ENCODE measurements at places on chromosomes 5 and 9. TPM values are rescaled to one million over a fixed set of nuclear protein-coding genes. Genes with fewer than 3 reads are reported as not detected.

DNA sequence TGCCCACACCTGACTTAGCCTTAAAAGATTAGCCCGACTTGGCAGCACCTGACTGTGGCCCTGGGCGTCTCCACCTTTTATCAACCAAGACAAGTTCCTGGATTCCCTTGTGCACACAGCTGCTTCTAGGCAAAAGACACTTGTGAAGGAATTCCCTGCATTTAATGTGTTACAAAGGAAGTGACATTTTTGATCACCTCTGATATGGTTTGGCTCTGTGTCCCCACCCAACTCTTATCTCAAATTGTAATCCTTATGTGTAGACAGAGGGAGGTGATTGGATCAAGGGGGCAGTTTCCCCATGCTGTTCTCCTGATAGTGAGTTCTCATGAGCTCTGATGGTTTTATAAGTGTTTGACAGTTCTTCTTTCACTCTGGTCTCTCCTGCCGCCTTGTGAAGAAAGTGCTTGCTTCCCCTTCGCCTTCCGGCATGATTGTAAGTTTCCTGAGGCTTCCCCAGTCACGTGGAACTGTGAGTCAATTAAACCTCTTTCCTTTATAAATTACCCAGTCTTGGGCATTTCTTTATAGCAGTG, 2.6 kb upstream of the CPEB4 start:
- DNase-seq: no peak
- H3K36me3 ChIP-seq: no peaks in the 10 kb centered on the region
- H3K4me3 ChIP-seq: no peak overlapping the region
- H3K27me3 ChIP-seq: no peaks in the 10 kb centered on the region

DNA sequence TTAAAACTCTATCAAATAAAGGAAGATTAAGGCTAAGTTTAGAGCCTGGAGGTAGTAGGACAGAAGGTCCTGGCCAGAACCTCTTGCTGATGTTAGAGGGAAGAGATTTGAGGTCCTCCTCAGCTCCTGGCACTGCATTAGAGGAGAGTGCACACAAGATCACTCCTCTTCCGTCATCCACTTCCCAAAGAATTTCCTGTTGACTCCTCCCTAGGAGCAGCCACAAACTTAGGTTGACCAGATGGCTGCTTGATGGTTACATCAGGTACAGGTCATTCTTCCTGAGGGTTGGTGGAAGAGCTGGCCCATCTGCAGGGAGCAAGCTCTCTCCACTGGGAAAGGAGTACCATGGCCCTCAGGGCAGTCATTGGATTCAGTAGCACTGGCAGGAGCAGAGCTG, 93.9 kb upstream of the IL33 start:
- H3K4me1 ChIP-seq: no peaks in the 10 kb centered on the region
- no peak overlapping the region for H3K27ac ChIP-seq
- H3K27me3 ChIP-seq: no peaks in the 10 kb centered on the region
- DNase-seq: no peak
- H3K36me3 ChIP-seq: no peaks in the 10 kb centered on the region

DNA sequence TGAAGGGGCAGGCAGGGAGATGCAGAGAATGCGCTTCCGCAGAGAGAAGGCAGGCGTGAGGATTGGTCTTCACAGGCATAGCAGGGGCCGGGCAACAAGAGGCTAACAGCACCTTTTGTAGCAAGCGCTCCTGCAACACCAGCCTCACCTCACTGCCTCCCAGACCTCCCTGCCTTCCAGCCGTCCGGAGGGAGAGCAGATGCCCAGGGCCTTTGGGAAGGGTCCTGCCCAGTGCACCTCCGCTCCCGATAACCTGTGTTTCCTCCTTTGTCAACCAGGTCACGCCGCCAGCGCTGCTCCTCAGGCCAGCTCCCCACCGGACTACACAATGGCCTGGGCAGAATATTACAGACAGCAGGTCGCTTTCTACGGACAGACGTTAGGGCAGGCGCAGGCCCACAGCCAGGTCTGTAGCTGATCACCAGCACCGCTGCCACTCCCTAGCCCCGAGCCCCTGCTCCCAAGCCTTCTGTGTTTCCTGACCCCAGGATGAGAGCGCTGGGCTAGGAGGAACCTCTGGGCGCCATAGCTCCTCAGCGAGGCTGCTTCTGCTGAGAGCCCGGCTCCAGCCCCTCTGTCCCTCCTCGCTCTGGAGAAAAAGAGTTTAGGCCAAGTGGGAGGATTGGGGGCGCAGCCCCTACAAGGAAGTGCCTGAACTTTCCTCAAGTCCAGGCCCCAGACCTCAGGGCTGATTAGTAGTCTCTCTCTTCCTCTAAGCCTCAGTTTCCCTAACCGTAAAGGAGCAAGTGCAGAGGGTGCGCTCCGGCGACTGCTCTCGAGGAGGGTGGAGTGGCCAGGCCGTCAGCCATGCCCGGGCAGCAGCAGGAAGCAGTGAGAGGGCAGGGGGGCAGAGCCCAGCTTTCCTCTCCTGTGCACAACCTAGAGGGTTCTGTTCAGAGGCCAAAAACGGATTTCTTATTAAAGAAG, 28.4 kb upstream of the PRDM12 start:
- H3K4me1 ChIP-seq: no peaks in the 10 kb centered on the region
- peak; percentile 58 for DNase-seq
- H3K27ac ChIP-seq: no peak overlapping the region

PCDHA10 gene
- 0.42 TPM for total RNA-seq

DNA sequence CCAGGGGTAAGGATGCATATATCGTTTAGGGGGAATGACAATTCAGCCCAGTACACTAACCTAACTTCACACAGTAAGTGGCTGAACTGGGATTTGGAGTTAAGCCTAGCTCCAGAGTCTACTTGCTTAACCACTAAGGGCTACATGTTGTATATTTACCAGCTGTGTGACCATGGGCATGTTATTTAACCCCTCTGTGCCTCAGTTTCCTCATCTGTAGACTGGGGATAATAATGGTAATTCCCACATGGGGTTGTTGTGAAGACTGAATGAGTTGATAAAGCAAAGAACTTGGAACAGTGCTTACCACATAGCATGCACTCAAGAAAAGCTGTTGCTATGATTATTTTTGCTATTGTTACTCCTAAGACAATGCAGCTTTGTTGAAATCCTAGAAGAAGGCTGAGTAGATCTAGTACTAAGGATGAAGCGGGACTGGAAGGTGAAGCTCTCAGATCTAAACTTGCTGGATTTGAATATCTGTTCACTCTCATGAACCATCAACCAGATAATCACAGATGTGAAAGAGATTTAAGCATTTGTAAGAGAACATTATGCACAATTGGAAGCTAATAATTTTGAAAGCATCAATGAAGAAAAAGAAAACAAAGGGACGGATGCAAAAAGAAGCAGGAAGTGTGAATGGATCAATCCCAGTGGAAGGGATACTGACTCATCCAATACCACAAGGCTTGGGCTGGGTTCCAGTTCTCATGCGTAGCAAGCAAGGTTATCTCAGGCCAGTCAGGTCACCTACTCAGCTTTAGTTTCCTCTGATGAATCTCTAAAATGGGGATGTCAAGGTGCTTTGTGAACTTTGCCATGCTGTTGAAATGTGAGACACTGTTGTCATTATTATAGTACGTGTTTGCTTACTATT, 78.5 kb upstream of the TBC1D2 start:
- no peak overlapping the region for H3K27ac ChIP-seq
- H3K27me3 ChIP-seq: no peaks in the 10 kb centered on the region
- H3K4me1 ChIP-seq: no peaks in the 10 kb centered on the region
- no peak overlapping the region for H3K4me3 ChIP-seq
- H3K36me3 ChIP-seq: no peaks in the 10 kb centered on the region

DNA sequence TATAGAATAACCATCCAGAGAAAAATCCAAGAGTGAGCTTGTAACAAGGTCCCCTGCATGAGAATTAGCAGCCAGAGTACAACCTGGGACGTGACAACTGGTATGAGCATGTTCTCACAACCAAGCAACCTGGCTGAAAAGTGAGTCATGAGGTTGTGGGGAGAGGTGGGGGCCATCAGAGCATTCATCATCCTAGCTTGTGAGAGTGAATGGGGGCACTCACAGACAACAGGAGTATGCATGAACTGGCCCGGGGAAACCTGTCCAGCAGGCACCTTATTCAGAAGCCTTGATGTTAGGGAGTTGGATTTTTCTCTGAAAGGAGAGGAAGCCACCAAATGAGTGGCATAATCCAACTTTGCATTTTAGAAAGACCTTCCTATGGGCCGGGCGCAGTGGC, 113.0 kb downstream of the FRMD3 start:
- H3K36me3 ChIP-seq: no peaks in the 10 kb centered on the region
- no peak overlapping the region for H3K4me3 ChIP-seq
- H3K27me3 ChIP-seq: no peaks in the 10 kb centered on the region
- no peak for DNase-seq

DNA sequence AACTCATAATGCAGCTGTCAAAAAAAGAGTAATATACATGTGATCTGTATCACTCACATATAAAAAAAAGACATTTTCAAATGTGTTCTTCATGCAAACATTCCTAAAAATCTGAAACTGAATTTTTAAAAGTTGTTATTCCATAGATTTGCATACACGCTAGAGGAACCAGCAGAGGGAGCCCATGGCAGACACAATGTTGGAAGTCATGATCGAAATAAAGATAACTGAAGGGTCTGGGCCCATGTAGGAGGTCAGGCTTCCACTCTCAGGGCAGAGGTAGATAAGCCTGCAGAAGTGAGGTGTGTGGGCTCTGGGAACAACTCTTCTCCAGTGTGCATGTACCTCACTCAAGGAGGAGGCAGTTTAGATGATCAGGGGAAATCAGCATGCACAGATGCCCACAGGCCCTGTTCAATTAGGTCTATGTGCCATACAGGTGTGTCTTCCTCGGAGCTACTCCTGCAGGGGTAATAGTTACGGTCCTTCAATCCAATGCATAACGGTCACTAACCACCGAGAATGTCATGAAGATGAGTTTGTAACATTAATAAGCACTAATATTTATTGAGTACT, 208.6 kb downstream of the EPB41L4A start:
- H3K27ac ChIP-seq: no peak overlapping the region
- H3K4me1 ChIP-seq: no peaks in the 10 kb centered on the region
- H3K27me3 ChIP-seq: no peaks in the 10 kb centered on the region
- DNase-seq: no peak
- no peak overlapping the region for H3K4me3 ChIP-seq
- H3K36me3 ChIP-seq: no peaks in the 10 kb centered on the region

DNA sequence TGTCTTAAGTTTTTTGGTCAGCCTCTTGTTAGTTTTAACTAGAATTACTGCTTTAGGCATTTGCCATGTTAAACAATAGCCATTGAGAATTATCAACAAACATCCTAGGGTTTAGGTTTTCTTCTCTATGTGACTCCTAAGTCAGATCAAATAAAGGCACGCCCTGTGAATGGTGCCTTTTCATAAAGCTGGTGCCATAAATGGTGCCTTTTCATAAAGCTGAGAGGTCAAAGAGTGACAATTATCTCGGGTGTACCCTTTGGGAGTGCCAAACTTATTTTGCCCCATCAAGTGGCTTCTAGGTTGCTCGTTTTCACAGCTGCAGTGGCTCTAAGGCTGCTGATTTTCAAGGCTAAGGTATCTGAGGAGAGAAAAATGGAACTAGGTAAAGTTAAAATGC, 391.6 kb downstream of the DMRTA1 start:
- no peak overlapping the region for H3K27ac ChIP-seq
- no peaks in the 10 kb centered on the region for H3K27me3 ChIP-seq
- H3K4me1 ChIP-seq: no peaks in the 10 kb centered on the region
- DNase-seq: no peak
- no peak overlapping the region for H3K4me3 ChIP-seq

- no peak for DNase-seq
- H3K4me3 ChIP-seq: no peak overlapping the region
- H3K36me3 ChIP-seq: peaks cover 25% of the 10 kb centered on the region
- no peak overlapping the region for H3K27ac ChIP-seq
These were observed 87.1 kb upstream of the SH3GL2 start for GRCh38 chr9:17491780-17492179.

GRCh38 chr5:169417676-169418075, 116.7 kb upstream of the SLIT3 start:
- H3K4me1 ChIP-seq: no peaks in the 10 kb centered on the region
- H3K36me3 ChIP-seq: no peaks in the 10 kb centered on the region
- H3K4me3 ChIP-seq: no peak overlapping the region
- DNase-seq: no peak
- H3K27me3 ChIP-seq: no peaks in the 10 kb centered on the region
- H3K27ac ChIP-seq: no peak overlapping the region

DNA sequence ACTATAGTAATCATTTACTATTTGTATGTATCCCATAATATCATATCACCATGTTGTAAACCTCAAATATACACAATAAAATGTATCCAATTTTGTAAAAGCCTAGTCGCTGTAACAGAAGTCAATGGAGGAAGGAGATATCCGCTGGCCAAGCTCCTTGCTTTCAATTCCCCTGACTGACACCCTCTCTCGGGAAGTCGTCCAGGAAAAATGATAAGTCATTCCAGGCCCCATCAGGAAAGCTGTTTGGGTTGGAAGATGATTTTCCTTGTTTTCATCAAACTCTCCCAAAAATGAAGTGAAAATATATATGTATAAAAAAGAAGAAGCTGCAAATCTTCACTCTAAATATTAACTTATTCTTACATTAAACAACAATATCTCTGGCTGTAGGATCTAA, 52.2 kb upstream of the GABRB2 start:
- no peaks in the 10 kb centered on the region for H3K36me3 ChIP-seq
- H3K27me3 ChIP-seq: no peaks in the 10 kb centered on the region
- no peaks in the 10 kb centered on the region for H3K4me1 ChIP-seq
- H3K4me3 ChIP-seq: no peak overlapping the region

- H3K27ac ChIP-seq: no peak overlapping the region
- no peak for DNase-seq
- H3K4me3 ChIP-seq: no peak overlapping the region
- no peaks in the 10 kb centered on the region for H3K27me3 ChIP-seq
- no peaks in the 10 kb centered on the region for H3K4me1 ChIP-seq
These were observed 305.1 kb upstream of the RGMB start for GRCh38 chr5:98468188-98468869.

GRCh38 chr5:150639751-150640150, 709 bp upstream of the SYNPO start:
- H3K27me3 ChIP-seq: no peaks in the 10 kb centered on the region
- DNase-seq: no peak
- H3K27ac ChIP-seq: peak overlapping the region; percentile 27
- no peak overlapping the region for H3K4me3 ChIP-seq
- H3K4me1 ChIP-seq: peaks cover 24% of the 10 kb centered on the region
- H3K36me3 ChIP-seq: no peaks in the 10 kb centered on the region

FGF10 gene
- total RNA-seq: not detected

EFNA5 gene
- 23.4 TPM for total RNA-seq

DNA sequence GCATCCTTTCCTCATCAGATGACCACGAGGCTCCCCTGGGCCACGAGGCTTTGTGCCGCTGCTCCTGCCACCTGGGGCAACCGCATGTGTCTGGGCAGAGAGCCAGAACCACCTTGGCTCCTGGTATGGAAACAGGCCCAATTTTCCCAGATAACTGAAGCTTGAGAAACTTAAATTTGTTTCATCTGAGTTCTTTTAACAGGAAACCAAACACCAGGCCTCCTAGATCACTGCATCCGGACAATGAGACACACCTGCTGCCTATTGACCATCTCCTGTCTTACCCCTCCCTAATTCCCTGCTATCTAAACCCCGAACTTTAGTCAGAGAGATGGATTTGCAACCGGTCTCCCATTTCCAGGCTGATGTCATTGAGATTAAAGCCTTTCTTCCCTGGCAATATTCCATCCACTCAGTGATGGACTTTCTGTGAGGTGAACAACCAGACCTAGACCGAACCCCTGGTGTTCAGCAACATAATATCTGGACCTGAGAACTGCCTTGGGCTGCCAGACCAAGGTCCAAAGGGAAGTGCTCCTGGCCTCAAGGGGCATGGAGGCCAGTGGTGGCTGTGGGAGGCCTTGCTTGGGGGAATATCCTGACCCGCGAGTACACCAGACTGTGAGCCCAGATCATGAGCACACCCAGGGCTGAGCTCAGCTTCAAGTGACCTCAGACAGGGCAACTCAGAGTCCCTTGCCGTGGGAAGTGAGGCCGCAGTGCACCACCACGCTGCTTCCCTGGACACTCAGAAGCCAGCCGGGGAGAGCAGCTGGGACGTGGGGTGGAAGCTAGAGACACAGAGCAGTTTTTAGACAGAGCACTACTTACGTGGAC, 199.7 kb downstream of the HSPA4 start:
- H3K36me3 ChIP-seq: no peaks in the 10 kb centered on the region
- no peak overlapping the region for H3K27ac ChIP-seq
- peak; percentile 62 for DNase-seq

Data from spleen (tissue), 13 donors.